ENCODE measurements at places on chromosomes 5 and 9. TPM values are rescaled to one million over a fixed set of nuclear protein-coding genes. Genes with fewer than 3 reads are reported as not detected.

Gene ADAMTS12
- 1.0 TPM for total RNA-seq

Gene TSSK1B
- 0.54 TPM for total RNA-seq

Gene NR5A1
- 0.15 TPM for total RNA-seq

Gene PKD2L2
- not detected for total RNA-seq

Gene PLAC8L1
- total RNA-seq = not detected

Gene FOXD4L6
- not detected for total RNA-seq

Gene ANXA6
- total RNA-seq = 68.4 TPM

Gene ORM2
- not detected for total RNA-seq

Gene GPR150
- total RNA-seq = 1.6 TPM

Gene SELENOP
- 222 TPM for total RNA-seq

Gene PCDHA5
- total RNA-seq = 0.10 TPM

Gene PCDHGB6
- 5.9 TPM for total RNA-seq

Gene BTNL9
- total RNA-seq = 14.3 TPM

Gene CER1
- total RNA-seq = not detected

Gene SH3RF2
- 120 TPM for total RNA-seq

Gene PCDHGA5
- total RNA-seq = 3.4 TPM

Gene CCL27
- total RNA-seq = 247 TPM

Gene GLIPR2
- 6.1 TPM for total RNA-seq

Gene SPATA31A6
- total RNA-seq = not detected

Measured in lower leg skin (tissue), 4 donors.